ENCODE measurements at places on chromosomes 11 and 22.

DNA sequence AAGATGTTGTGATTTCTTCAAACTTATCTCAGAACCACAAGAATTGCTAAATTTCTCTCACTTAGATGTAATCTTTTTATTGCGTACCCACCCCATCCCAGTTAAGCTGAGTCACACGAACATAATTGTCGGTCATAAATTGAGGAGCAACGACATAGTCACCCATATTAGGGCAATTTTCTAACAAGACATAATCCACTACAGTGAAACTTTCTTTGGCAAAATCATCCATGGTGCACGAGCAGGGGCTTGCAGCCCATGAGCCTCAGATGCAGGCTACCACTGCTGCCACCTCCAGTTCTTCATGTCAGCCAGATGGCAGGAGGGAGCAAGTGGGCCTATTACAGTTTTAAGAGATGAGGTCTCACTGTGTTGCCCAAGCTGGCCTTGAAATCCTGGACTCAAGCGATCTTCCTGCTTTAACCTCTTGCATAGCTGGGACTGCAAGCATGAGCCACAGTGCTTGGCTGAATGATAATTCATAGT lies 70.3 kb upstream of the GRK2 start:
- no peak for DNase-seq

- peak; percentile 54 for DNase-seq
Measured at GRCh38 chr11:47161134-47161854, 15.4 kb downstream of the ARFGAP2 start.

GRCh38 chr11:127379686-127380085 lies 379.1 kb upstream of the KIRREL3 start:
- DNase-seq: no peak

DNA sequence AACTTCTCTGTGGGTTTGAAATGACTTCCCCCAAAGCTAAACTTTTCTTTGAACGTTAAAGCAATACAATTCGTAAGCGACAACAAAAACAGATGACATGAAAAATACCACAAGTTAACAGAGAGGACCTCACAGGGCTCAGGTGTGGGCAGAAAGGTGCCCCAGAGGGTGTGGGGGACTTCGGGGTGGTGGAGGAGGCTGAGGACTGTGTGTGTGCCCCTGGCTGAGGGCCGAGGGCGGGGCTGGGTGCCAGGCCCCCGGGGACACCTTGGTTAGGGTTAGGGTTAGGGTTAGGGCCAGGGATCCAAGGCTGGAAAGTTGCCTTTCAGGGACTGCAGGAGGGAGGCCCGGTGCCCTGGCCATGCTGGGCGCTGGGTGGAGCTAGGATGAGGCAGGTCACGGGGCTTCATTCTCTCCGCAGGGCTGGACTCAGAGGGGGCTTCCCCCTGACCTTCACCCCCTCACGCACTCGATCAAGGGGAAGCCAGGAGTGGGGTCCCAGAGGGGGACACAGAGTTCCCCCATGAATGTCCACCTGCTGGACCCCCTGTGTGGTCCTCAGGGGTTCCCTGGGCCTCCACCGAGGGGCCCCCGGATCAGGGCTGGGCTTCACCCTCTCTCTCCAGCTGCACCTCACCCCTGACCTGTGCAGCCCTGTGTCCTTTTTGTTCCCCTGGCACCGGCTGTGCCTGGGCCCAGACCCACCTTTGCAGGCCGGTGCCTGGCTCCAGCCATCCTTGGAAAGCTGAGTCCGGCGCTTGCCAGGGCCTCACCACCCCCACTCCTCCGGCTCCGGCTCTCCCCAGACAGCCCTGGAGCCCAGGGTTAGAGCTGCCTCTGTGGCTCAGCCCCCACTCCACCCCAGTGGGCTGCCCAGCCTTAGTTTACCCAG lies 7.0 kb downstream of the TNNI2 start:
- no peak for DNase-seq

- DNase-seq: no peak
Measured at GRCh38 chr11:36449561-36450096, 60.4 kb downstream of the TRAF6 start.

GRCh38 chr11:66728038-66728692 lies 851 bp downstream of the SPTBN2 start:
- no peak for DNase-seq

DNA sequence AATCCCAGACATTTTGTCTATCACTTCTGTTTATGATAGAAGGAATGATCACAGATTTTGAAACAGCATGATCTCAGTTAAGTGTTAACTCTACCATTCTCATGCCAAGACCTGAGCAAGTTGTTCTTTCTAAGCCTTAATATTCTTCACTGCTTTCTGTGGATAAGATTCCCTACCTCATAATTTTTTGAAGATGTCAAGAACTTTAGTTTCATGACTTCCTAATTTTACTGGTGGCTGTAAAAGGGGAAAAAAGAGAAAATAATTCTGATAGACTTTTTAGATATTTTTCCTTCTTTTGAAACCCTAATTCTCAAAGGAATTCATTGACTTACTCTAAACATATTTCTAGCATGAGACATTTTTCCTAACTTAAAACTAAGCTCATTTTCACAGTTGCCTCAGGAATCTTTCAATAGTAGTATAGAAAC lies 520.0 kb upstream of the LUZP2 start:
- DNase-seq: no peak

Data from activated CD4-positive, alpha-beta T cell treated with anti-CD3 and anti-CD28 coated beads, Interleukin-2, amount 50 U/mL, for 48 hours (primary cell).